NCI-H69 (cell line): ENCODE measurements at places on chromosomes 5 and 9.
A peak's percentile ranks its signal among the peaks of the same experiment; 100 is the strongest.

GRCh38 chr9:5515261-5515650 is 4.9 kb downstream of the PDCD1LG2 start:
- DNase-seq, result no peak

DNA sequence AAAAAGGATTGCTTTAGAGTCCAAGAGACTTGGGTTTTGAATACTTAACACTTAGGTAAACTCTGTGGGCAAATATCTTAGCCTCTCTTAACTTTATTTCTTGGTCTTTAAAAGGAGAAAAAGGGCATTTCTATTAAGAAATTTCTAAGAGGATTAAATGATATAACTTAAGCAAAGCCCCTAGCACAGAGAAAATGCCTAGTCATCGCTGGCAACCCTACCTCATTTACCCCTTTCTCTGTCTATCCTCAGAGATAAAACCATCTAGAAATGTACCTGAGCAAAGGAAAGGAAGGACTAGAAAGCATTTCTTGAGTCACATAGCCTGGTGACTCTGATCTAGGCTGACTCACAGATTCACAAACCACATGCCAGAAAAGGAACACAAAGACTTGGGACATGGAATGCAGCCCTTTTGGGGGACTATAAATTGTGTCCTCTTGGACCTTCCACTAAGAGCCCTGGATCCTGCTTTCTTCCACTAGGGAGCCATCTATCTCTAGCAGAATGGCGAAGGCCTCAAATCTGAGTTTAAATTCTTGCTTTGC is 120.6 kb downstream of the FOXD1 start:
- no peak for DNase-seq

DNA sequence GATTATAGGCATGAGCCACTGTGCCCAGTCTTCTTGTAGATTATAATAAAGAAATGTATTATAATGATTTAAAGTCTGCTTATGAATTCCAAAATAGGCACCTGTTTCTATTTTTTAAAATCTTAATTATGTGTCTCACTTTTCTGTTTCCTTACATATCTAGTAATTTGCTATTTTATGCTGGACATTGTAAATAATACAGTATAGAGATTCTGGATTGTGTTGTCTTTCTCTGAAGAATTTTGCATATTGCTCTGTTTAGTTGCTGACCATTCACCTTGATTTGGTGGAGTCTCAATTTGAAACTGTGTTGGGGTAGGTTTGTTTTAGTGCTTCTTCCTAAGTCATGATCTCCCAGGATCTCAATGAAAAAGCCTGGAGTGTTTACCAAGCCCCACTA is 102.8 kb downstream of the C9orf50 start:
- no peak for DNase-seq

DNA sequence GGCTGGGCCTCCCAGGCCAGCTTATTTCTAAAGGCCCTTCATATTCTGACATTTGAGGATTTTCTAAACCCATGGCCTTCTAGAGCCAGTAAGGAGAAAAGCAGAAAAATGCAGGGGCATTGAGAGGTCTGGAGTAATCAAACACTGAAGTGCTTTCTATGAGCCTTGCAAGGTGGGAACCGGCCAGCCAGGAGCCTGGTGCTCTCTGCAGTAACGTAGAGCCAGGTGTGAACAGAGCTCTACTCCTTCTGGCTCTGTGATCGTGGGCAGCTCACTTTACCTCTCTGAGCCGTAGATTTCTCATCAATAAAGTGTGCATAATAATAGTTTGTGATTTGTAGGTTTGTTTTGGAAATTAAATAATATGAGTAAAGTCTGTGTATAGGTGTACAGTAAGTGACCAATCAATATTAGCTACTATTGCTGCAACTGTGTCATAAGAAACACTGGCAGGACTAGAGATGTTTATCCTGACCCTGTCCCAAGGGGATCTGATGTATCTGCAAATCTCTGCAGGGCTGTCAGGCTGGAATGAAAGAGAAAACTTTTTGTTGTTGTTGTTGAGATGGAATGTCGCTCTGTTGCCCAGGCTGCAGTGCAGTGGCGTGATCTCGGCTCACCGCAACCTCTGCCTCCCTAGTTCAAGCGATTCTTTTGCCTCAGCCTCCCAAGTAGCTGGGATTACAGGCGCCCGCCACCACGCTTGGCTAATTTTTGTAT is 2.7 kb downstream of the SYNPO start:
- DNase-seq, result no peak

GRCh38 chr9:131404987-131405386 is 11.1 kb downstream of the PRRC2B start:
- DNase-seq, result no peak

DNA sequence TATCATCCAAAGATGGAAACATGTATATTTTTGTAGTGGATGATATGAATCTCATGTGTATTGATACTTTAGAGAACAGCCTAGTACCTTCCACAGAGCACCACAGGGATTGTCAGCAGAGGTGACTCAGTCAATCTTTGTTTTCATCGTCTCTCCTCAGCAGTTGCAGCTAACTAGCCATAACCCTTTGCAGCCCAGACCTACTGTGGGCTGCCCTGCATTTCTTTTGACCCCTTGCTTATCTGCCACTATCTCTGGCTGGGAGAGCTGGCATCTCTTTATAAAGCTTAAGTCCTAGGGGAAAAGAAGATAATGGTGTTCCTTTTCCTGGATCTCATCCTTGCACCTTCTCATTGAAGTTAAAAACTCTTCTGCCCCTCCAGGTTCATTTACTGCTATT is 28.7 kb downstream of the HMGCR start:
- no peak for DNase-seq

DNA sequence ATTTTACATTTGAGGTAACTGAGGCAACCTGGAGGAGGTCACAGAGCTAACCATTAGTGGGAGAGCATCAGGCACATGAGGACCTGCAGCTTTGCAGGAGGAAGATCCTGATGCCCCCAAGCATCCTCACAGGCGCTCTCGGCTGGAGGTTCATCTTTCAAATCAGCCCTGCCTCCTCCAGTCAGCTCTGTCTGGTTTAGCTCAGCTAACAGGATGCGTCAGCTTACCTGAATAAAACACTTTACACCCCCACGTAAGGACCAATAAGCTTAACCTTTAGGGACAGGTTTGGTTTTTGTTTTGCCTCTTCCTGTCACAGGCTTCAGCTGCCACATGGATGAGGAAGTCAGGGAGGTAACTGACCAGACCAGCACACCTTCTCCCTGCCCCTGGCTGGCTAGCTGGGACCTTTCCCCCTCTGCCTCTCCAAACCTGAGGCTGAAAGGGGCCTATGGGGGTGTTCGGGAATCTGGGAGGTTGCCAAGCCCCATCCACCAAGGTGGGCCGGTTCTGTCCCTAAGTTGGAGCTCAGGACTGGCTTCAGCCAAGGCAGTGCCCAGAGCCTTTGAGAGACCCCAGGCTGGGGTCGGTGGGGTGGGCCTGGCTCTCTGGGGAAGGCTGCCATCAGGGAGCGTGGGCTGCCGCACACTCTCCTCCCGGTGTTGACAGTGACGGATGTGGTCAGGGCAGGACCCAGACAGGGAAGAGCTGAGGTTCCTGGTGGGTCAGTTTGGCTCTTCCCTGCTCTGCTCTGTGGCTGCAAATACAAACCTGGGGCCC is 20.0 kb upstream of the FCN1 start:
- no peak for DNase-seq

GRCh38 chr5:120913396-120913795 is 449.3 kb downstream of the PRR16 start:
- no peak for DNase-seq

- no peak for DNase-seq
Observed at GRCh38 chr5:76819851-76820525, 1.2 kb downstream of the F2RL1 start.

DNA sequence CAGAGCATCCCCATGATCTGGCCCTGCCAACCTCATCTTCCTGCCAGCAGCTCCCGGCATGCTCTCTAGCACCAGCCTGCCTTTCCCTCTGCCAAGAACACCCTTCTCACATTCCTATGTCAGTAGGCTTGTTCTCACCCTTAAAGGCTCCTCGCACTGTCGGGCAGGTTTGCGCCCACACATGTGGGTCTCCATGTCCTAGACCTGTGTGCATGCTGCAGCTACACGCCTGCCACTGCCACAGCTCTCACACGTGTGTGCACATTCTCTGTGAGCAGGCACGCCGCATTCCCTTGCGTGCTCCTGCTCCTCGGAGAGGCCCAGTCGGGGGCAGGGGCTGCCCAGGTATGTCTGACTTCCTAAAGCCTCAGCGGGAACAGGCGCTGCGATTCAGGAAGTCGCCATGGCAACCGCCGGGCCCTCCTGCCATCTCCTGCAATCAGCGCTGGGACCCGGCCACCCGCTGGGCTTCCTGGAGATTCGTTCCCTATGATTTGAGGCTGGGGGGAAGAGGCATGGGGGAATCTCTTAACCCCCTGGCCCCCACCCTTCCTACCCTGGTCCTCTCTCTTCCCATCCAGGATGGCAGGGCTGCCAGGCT is 28.1 kb downstream of the NDUFA8 start:
- peak; percentile 91 for DNase-seq

DNA sequence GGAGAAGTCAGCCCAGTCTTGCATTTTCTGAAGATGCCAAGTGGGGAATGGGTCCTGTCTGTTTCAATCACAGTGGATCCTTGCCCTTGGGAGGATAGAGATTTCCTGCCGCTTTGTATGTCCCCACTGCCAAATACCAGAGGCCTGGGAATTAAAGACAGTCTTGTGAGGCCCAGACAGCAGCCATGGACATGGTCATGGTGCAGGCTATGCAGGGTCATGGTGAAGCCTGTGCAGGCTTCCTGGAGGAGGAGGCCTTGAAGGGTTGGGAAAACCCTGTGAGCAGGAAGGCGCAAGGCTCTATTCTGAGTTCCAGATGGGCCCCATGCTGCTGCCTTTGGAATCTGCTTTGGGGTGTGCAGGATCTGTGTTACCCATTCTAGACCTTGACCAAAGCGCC is 57.3 kb upstream of the PITX1 start:
- no peak for DNase-seq

GRCh38 chr5:30804739-30805505 is 388.6 kb upstream of the CDH6 start:
- DNase-seq, result peak; percentile 51

- DNase-seq, result no peak
Observed at GRCh38 chr5:83374547-83374946, 97.0 kb upstream of the VCAN start.

DNA sequence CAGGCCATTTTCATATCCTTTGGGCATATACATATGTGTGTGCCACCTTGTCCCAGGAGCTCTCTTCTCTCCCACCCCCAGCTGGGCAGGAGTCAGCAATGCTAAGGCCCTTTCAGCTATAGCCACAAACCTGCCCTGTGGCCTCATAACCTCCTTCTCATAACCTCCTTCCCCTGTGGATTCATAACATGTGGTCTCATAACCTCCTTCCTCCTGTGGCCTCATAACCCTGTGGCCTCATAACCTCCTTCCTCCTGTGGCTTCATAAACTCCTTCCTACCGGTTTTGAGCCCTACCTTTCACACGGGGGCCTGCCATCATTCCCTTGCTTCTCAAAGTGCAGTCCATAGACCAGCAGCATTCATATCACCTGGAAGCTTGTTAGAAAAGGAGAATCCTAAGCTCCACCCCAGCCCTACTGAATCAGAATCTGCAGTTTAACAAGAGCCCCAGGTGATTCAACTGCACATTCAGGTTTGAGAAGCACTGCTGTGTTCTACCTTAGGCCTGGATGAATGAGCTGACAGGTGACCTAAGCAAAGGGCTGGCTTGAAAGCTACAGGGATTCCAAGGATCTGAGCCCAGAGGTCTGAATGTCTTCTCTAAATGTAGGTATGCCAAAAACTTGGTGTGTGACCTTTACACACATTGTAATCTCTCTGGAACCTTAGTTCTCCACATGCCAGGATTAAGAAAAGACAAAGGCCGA is 41.9 kb upstream of the PLPP6 start:
- no peak for DNase-seq

DNA sequence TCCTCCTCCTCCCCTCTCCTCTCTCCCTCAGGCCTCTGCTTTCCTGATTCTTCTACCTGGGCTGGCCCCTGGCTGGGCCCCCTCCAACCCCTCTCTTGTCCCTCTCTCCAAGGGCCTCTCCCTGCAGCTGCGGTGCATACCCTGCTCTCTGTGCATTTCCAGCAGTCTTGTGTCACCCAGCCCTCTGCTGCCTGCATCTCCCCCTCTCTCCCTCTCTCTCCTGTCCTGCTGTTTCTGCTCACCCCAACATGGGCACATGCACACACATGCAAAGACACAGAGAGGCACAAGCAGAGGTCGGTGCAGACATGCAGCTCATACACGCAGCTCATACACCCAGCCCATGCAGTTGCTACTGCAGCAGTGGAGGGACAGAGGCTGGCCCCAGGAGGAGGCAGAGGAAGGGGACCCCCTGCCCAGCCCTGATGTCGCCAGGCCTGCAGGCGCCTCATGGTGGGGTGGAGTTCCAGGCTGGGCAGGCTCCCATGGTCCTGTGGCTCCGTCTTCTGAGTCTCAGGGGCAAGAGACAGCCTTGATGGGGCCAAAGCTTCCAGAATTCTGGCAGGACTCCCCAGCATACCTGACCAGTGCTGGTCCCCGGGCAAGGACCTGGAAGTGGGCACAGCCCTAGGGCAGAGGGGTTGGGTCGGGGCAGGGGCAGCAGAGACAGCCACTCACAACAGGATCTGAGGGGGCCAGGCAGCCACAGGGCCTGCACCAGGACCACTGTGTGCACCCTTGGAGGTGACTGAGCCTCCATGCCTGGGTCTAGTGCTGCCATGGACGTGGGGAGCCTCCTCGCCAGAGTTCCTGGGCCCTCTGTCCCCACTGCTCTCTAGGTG is 216.9 kb downstream of the C9orf50 start:
- DNase-seq, result no peak

- DNase-seq, result no peak
Observed at GRCh38 chr9:134550584-134550983, 91.0 kb upstream of the COL5A1 start.

GRCh38 chr5:173231996-173232498 is 3.0 kb downstream of the NKX2-5 start:
- no peak for DNase-seq

DNA sequence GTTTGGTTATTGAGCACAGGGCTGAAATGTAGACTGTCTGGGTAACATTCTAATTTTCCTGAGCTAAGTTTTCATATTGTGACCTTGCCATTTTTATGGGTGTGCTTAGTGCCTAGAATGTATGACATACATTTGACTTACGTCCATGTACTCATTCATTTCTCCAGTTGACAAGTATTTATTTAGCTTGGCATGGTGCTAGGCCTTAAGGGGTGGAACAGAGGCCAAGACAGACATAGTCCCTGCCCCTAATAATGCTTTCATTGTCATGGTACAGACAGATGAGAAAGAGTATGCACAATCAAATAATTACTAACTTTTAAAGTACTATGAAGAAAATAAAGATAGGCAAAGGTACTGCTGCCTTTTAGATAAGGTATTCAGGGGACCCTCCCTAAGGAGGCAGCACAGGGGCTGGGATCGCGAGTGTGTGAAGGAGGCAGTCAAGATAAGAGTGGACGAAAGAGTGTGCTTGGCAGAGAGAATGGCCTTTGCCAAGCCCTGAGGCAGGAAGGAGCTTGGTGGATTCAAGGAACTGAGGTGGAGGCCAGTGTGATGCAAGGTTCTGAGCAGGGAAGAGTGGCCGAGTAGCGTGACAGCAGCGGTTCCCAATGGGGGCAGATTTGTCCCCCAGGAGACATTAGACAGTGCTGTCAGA is 128.0 kb downstream of the PIP5K1B start:
- no peak for DNase-seq
